ENCODE measurements at places on chromosomes 2 and 18. TPM values are rescaled to one million over a fixed set of nuclear protein-coding genes. Genes with fewer than 3 reads are reported as not detected.

Gene CAPG
- 24.3 TPM for total RNA-seq

DNA sequence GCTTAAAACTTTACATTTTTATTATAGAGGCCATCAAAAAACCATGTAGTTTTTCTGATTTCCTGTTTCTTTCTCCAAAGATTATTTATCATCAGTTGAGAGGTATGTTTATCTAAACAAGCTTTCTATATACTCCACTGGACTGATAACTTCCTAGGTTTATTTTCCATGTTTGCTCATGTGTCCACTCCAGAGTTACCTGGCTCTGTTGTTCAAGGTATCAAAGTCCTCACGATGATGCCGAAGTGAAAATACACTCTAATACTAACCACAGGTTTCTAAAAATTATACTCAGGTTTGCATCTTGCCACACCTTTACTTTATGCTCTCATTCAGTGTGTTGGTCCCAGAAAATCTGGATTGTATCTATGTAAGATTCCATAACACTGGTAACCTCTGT is 287.9 kb upstream of the GULP1 start:
- no peak for DNase-seq

DNA sequence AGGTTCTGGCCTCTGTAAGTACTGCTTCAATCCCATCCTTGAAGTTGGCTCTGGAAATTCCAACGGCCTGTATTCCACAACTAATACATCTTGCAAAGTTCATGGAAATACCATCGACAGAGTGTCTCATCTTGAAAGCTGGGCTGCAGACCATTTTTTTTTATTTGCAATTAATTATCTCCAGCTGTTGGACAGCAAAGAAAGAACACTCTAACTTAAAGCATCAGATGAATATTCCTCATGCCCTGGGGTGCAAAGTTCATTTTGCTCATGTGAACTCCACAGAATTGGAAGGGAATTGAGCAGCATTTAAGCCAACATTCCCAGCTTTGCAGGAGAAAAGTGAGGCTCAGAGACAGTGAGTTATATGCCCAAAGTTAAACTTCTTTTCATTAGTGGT is 96.5 kb upstream of the PIEZO2 start:
- DNase-seq, result no peak

Gene MYCN
- 149 TPM for total RNA-seq

DNA sequence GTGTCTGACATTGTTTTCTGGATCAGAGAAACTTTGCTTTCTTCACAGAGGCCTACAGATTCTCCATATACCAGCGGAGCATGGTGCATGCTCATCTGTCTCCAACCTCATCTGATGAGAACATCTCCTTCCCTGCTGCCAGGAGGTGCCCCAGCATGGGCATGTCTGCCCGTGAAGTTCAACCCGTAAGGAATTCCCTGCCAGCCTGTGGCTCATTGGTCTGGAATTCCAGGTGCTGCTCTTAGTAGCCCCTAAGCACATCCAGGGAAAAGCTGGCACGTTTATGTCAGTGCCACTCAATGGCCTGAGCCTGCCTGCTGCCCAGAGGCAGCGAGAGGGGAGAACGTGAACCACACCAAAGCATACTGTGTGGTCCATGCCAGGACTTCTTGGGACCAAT is 1.7 kb upstream of the SP100 start:
- DNase-seq, result no peak

Gene DTNA
- total RNA-seq, result 13.3 TPM

- DNase-seq, result no peak
Observed at GRCh38 chr2:28463893-28464292, 32.0 kb upstream of the PLB1 start.

DNA sequence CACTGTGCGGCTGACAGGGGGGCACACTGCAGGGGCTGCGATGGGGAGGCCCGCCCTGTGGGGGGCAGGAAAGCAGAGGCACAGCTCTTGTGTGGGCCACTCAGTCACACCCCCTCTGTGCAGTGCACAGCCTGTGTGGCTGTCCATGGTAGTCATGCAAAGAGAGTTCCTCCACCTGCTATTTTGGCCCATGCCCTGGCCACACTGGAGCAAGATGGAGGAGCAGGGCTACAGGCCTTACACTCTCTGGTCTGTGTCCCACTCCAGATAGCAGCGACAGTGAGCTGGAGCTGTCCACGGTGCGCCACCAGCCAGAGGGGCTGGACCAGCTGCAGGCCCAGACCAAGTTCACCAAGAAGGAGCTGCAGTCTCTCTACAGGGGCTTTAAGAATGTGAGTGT is 28.5 kb upstream of the FAHD2A start:
- DNase-seq, result no peak

- DNase-seq, result no peak
Observed at GRCh38 chr2:65232636-65233035, 5.0 kb downstream of the ACTR2 start.

Gene TRABD2A
- total RNA-seq, result 0.84 TPM

GRCh38 chr2:206527153-206527552 is 83.8 kb downstream of the ADAM23 start:
- no peak for DNase-seq

DNA sequence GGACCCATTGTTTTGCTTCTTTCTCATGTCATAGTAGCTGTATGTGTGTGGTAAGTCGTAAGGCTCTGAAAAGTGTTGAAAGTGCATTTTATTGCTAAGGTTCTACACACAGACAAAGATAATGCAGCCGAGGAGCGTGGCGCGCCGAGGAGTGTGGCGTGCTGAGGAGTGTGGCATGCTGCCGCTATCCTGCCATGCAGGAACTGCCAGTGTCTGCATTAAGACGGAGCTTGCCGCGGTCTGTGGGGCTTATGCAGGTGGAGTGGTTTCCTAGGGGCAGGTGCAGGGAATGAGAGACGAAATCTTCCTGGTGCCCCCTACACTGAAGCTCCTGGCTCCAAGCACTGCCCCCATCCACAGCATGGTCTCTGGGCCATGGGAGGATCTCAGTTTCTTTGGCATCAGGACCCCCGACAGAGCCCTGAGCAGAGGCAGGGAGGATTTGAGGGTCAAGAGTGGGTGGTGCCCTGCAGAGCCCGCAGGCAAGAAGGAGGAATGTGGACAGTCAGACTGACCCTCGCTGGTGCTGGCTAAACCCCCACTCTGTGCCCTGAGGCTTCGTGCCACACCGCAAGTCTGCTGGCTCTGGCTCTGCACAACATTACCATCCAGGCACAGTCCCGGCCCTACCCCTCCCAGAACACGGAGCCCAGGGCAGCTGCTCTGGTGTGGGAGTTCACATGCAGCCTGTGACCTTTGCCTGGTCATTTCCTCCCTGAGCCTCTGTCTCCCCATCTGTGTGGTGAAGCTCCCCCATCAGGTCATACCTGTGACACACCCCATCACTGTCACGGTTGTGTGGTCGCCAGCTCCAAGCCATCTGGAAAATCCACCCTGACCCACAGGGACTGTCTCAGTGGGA is 3.2 kb downstream of the SNED1 start:
- DNase-seq, result no peak

Gene OSBPL1A
- 47.6 TPM for total RNA-seq

Gene CROCC2
- not detected for total RNA-seq

GRCh38 chr2:204897561-204897960 is 352.3 kb downstream of the PARD3B start:
- DNase-seq, result no peak

Gene NPPC
- 16.5 TPM for total RNA-seq

DNA sequence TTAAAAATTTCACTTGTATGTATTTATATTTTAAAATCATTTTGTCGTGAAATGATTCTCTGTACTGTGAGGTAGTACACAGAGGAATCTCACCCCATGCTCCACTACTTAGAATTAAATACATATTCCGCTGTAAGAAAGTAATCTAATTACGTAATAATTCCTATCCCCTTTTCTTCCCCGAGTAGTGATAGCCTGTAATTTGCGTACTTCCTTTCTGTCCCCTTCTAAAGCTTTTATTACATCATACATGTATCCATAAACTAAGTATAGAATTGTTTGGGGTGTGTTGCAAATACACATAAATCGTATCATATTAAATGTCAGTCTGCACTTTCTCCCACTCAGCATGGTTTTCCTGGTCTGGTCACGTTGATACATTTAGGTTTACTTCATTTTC is 12.4 kb upstream of the CHCHD5 start:
- DNase-seq, result no peak

- DNase-seq, result peak; percentile 62
Observed at GRCh38 chr18:27605107-27605834, 420.2 kb upstream of the CHST9 start.

GRCh38 chr18:35045121-35045520 is 3.9 kb downstream of the MAPRE2 start:
- no peak for DNase-seq

Gene RAB31
- 23.6 TPM for total RNA-seq

DNA sequence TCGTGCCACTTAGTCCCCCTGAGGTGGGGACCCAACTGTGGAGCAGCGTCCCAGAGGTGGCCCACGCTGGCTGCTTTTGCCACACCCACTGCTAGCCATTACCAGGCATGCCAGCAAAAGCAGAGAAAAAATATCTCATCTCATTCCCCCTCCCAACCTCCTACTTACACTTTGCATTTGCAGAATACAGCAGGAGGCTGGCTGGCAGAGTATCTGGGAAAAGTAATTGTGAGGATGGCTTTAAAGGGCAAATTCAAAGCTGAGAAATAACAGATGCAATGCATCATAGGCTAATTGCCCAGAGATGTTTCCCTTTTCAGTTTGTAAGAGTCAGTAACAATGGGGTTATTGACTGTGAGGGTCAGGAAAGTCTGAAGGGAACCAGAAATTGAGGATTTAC is 438.1 kb upstream of the DSEL start:
- no peak for DNase-seq

Gene FAM110C
- 0.09 TPM for total RNA-seq

Gene LYG1
- total RNA-seq, result 1.9 TPM

GRCh38 chr2:182792441-182792840 is 74.0 kb downstream of the FRZB start:
- DNase-seq, result no peak

- DNase-seq, result no peak
Observed at GRCh38 chr2:95573866-95574265, 17.9 kb upstream of the TRIM43 start.

GRCh38 chr2:35503311-35503710 is 852.3 kb upstream of the CRIM1 start:
- DNase-seq, result no peak

DNA sequence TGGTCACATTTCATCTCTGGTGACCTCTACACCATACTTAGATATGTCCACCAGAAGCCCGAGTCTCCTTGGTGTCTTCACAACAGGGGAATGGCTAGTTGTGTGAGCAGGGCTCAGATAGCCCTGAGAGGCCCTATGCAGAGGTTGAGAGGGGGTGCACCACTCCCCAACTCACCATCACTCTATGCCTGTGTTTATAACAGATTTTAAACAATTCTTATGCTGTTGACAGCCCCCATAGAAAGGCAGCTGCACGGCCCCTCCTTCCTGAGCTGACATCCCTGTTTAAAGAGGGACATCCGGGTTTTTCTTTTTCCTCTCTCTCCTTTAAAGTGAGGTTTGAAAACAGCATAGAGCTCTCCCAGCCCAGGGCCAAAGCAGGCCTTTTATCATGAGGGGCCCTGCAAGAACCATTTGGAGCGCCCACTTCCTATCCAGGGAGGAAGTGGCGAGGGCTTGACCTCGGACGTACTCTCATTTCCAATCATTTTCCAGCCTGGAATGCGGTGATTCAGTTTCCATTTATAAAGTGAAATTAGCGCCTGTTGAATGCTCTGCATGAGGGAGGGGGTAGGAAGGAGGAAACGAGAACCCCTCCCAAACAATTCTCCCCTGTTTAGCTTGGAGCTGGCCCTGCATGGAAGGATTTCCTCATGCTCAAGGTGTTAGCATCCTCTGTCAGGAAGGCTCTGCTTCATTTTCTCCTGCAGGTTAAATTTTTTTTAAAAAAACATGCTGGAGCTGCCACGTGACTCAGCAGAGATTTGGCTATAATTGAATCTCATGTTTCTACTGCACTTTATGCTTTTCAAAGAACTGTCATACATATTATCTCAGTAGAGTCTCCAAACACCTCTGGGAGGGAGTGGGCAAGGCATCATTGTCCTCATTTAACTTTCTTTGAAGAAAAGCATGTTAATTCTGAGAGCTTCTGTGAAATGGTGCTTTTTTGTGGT is 117.5 kb downstream of the DDX1 start:
- no peak for DNase-seq

Gene CD8B2
- not detected for total RNA-seq

- DNase-seq, result no peak
Observed at GRCh38 chr18:59902131-59902992, 2.6 kb downstream of the PMAIP1 start.

DNA sequence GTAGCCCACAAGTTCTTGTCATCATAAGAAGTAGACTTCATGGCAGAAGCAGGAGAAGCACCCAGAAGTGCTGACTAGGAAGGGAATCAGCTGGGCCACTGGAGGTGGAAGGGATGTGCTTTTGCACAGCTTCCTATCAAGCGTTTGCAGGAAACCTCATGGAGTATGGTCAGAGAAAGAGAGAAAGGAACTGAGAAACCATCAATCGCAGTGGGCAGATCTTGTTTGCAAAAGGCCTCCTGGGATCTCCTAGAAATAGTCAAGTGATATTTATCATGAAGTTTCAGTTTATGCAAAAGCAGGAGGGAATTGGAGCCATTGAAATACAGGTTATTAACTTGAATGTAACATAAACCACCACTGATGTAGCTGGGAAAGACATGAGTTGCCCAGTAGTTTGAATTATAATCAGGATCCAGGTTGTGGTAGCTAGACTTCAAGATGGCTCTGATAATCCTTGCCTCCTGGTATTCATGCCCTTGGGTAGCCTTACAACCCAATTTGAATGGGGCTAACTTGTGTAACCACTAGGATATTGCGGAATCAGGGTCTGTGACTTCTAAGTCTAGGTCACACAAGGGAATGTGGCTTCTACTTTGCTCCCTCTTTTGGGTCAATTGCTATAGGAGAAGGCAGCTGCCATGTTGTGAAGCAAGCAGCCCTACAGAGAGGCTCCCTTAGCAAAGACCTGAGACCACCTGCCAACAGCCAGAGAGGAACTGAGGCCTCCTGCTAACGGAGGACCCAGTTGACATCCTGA is 69.8 kb upstream of the TCF4 start:
- DNase-seq, result no peak

Gene CGREF1
- total RNA-seq, result 2.1 TPM

- DNase-seq, result no peak
Observed at GRCh38 chr2:139828011-139828410, 1047.8 kb upstream of the NXPH2 start.

GRCh38 chr2:6168485-6168884 is 476.3 kb downstream of the SOX11 start:
- no peak for DNase-seq

DNA sequence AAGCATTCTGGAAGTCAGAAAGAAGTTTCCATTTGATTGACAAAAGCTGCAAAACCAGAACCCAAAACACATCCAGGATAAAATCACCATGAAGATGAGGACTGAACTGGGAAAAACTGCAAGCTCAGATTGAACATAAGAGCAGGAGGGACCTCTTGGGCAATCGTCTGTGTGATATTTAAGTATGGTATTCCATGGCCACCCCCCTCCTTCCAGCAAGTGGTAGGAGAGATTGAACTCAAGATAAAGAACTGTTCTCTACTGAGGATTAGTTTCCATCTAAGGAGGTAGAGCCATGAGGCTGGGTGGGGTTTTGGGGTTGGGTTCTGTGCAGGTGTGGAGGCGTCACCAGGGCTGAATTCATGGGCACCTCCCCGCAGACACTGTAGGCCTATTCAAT is 251.1 kb downstream of the NCKAP5 start:
- no peak for DNase-seq
